ENCODE measurements at places on chromosomes 5 and 9.

DNA sequence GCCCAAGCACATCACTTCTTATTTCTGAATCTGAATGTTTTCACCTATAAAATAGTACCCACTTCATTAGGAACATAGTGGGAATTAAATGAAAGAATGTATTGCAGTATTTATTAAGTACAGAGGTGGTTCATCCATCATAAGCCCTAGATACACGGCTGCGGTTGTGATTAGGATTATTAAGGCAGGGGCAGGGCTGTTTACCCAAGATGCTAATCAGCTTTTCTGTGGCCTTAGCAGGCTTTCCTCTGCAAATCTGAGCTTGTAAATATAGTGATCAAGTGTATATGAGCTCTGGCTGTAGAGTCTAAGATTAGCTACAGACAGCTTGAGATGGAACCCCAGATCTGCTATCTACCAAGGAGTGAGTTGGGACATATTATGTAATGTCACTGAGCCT lies 124.1 kb upstream of the ADRA1B start:
- DNase-seq, result no peak

DNA sequence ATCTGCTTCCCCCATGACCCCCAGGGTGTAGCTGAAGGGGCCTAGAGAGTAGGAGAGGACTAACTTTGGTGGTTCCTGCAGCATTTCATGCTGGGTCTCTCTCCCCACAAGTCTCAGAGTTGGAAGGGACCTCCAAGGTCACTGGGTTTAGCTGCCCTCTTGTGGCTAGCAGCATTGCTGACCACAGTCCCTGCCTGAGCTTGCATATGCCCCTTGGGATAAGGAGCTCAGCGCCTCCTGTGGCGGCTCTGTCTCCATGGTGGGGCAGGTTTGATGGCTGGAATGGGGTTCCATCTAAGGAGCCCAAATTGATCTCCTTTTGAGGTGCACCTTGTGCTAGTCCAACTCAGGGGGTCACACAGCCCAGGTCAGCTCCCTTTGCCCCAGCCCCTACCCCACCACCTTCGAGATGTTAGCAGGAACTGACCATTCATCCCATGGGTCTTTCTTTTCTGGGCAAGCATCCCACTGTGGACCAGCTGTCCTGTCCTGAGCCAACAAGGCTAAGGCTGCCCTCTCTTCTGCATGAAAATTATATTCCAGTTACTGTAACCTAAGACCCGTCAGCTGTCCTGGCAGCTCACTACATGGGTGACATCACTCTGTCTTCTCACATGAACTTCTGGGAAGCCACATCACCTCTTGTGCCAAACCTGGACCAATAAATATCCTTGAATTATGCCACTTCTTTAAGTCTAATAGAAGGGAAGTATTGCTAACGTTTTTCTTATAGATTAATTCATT lies 196.2 kb downstream of the HSPA4 start:
- peak; percentile 72 for DNase-seq

- DNase-seq, result no peak
Observed at GRCh38 chr9:69184266-69184665, 10.2 kb downstream of the TJP2 start.

- no peak for DNase-seq
Observed at GRCh38 chr5:167864801-167865200, 426.6 kb upstream of the WWC1 start.

DNA sequence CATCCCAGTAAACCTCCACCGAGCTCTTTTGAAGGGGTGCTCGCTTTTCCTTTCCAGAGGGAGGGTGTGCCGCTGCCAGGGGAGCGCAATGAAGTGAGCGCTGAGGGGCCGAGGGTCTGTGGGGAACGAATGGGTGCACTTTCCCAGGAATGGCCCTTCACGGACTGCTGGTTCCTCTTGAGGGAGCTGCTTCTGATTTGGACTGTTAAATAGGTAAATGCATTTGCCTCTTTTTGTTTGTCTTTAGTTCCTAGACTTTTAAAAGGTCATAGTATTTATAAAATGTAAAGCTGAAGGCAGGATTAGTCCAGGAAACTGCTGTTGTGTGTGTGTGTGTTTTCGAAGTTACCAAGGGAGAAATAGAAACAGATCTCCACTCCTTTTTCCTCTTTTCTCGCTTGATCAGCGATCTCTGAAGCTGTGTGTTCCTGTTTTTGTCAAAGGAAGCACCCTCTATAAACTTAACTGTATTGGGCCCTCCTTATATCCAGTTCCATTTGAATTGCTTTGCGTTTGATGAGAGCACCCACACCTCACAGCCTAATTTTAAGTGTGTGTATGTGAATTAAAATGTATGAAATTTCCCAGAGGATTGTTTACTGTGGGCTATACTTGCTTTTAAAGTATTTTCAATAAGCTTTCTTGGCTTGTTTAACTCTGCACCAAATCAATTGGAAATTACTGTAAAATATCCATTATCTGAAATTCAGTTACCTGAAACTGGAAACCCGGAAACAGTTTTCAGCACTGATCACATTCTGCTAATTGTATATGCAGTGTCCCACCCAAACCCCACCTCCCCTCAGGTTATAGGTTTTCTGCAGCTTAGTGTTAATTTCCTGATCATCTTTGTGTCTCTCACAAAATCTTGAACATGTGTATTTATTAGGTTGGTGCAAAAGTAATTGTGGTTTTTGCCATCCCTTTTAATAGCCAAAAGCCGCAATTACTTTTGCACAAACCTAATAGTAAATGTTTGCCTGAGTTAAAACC lies 966 bp downstream of the SNX2 start:
- peak; percentile 56 for DNase-seq
